Upper lobe of left lung (tissue), 6 donors: ENCODE measurements at places on chromosomes 11 and 22.

DNA sequence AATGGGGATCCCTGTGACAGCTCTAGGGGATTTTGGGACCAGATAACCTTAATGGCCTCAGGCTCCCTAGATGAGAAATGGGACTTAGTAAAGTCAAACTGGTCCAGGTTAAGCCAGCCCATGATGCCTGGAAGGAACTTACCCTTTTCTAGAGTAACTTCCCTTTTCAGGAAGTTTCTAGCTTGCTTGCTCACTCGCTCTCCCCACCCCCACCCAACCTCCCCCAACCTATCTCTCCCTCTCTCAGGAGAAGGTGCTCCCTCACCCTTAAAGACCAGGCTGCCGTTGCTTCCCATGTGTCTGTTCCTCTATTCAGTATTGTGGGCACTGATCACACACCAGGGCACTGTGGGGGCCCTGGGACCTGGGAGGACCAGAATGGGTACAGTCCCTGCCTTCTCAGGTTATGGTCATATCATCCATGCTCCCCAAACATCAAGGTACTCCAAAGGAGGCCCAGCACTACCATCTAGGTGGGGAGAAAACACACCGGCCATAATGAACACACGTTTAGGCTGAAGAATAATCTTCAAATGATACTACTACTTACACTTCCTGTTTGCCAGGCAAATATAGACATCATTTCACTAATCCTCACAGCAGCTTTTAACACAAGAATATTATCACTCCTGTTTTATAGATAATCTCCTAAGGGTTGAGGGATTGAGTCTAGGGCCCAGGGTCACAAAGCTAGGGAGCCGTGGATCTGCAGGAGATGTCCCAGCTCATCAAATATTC is 18.2 kb downstream of the KCNQ1OT1 start:
- DNase-seq, result no peak

DNA sequence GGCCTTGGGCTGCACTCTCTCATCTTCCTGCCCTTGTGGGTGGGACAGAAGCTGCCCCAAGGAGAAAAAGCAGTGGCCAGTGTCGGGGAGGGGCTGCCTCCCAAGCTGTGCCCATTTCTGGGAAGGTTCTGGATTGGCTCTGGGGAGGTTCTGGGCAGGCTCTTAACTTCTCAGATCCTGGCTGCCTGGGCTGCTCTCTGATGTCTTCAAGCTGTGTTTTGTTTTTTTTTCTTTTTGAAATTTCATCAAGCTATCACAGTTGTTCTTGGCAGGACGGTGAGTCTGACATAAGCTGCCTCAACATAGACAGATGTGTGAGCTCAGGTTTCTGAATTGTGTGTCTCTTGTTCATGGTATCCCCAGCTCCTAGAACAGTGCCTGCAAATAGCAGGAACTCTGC is 1032.0 kb downstream of the BRD1 start:
- DNase-seq, result no peak

DNA sequence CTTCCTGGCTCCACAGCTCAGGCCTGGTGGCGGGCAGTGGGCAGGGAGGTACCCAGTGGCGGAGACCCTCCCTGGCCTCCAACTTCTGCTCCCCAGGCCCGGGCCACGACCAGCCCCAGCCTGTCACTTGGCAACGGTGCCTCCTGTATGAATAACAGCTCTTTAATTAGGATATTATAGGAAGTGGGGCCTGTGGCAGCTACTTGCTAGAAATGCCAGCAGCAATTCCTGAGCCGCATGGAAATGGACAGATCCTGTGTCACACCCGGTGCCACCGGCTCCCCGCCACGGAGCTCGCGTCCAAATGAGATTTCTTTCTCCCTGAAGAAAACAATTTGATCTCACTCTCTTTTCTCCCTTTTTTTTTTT is 104.5 kb downstream of the CHST1 start:
- no peak for DNase-seq

DNA sequence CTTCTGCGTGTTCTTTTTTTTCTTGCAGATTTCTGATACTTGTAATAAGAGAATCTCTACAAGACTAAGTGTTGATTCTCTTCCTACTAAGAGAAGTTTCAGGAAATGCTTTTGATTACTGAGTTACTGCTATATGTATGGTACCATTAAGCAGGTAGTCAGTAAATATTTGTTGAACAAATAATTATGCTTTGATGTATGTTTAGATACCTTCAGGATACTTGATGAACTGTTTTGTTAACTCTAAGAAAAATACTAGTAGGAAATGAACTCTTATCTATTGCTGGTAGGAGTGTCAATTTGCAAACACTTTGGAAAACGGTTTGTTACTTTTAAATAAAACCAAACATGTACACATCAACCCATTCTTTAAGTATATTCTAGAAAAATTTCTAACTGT is 90.6 kb downstream of the TMEM135 start:
- DNase-seq, result no peak

GRCh38 chr11:106459135-106459534 is 381.7 kb downstream of the AASDHPPT start:
- DNase-seq, result no peak

DNA sequence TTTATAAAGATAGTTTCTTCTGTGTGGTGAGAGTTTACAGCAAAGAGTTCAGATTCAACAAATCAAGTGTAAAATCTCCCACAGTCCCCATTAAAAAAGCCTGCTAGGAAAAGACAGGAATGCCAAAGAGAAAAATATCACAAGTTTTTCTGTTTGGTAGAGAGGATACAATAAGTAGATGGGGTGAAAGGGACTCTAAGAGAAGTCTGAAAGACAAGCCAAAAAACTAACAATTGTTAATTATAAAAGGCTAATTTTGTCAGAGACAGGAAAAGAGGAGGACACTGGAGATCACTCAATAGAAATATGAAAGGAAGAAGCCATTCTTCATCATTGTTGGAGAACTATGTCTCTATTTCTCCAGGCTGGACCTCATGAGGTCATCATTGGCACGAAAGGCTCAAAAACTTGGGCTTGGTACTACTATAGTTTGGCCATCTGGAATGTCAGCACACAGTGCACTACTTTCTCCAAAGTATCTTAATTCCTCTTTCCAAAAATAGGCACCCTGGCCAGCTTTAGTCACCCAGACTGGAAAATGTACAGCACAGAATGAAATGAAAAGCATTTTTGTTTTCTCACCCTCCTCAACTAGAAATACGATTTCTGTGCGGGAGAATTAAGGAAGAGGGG is 531 bp upstream of the SOX6 start:
- no peak for DNase-seq
